ENCODE measurements at places on chromosomes 1 and 21. TPM values are rescaled to one million over a fixed set of nuclear protein-coding genes. Genes with fewer than 3 reads are reported as not detected.

DNA sequence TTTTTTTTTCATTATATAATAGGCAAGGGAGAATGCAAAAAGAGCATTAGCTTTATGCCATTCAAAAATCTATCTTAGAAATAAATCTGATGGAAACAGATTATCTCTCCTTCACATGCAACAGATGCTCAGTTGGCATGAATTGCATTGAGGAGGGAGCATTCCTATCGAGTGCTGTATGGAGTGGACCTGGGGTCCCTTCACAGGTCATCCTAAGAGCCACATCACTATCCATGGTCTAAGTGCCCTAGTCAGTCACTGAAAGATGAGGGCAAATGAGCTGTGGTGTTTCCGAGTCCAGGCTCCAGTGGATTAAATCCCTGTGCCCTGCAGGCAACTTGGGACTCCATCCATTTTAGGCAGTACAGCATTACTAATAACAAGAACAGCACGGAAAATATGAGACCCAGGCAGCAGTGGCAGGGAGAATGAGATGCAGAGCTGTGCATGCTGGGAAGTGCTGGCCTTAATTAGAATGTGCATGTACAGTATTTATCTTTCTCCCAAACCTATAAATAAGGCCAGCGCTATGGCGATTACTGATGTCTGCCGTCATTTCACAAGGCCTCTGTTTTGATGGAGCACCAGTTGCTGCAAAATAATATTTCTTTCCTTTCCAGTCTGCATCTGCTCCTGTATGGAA is 512.3 kb upstream of the PLXNA2 start:
- no peak for DNase-seq

DNA sequence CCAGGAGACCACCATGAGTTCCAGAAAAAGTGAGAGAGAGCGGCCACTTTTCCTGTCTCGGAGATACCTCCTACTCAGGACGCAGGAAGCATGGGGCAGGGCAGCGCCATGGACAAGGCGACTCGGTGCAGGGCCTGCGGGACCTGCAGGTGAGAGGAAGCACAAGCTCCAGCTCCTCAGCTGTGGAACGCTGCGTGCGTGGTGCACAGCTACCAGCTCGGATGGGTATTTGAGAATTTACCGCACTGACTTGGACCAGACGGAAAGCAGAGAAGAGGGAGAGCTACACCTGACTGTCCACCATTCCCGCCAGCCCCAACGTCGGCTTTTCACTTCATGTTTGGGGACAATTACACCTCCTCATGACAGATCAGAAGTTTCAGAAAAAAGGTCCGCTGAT is 8.2 kb upstream of the CDK11A start:
- DNase-seq, result no peak

DNA sequence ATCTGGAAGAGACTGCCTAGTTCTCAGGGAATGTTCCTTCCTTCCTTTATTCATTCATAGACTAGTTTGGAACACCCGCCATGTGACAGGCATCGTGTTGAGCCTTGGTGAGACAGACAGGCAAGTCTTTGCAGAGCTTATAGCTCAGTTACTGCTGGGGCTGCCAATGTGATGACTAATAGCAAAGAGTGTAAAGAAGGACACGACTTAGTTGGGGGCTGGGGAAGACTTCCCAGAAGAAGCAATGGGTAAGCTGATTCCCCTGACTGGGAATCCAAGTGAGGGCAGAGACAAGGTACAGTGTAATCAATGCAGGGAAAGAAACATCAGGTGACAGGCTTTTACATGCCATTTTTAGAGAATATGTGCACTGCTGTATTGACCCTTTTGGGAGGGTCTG is 51.2 kb downstream of the TENT5C start:
- DNase-seq, result no peak

GRCh38 chr1:26401891-26402290 is 8.7 kb upstream of the LIN28A start:
- no peak for DNase-seq

- DNase-seq, result no peak
Measured at GRCh38 chr1:212586206-212587015, 22.1 kb upstream of the ATF3 start.

GRCh38 chr1:67484492-67484891 is 54.3 kb upstream of the SERBP1 start:
- no peak for DNase-seq

GRCh38 chr1:43847290-43847689 is 86.3 kb upstream of the ARTN start:
- DNase-seq, result no peak

GRCh38 chr1:100452641-100453040 is 85.3 kb upstream of the GPR88 start:
- no peak for DNase-seq

DNA sequence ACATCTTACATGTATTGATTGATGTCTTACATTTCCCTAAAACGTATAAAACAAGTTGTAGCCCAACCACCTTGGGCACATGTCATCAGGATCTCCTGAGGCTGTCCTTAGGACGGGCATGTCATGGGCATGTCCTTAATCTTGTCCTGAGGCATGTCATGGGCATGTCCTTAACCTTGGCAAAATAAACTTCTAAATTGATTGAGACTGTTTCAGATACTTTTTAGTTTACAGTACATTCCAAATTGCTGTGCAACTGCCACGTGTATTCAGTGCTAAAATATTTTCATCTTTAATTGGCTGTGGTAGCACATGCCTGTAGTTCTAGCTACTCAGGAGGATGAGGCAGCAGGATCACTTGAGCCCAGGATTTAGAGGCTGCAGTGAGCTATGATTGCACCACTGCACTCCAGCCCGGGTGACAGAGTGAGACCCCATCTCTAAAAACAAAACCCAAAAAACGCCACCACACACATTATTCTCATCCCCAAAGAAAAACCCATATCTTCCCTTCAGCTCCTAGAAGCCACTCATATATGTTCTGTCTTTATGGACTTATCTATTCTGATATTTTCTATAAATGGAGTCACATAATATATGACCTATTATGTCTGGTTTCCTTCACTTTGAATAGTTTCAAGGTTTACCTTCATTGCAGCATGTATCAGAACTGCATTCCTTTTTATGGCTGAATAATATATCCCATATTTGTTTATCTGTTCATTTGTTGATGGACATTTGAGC is 96.0 kb upstream of the BTG3 start:
- DNase-seq, result no peak

DNA sequence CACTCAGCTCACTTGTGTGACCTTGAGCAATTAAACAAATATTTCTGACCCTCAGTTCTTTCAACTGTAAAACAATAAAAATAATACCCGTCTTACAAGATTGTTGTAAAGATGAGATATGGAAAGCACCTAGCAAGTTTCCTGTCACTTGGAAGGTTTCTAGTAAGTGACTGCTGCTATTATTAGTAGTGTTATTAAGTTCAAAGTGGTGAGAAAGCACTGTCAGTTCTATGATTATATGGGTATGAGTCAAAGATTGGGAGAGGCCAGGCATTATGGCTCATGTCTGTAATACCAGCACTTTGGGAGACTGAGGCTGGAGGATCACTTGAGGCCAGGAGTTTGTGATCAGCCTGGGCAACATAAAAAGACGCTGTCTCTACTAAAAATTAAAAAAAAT is 145.4 kb downstream of the C1orf21 start:
- no peak for DNase-seq

DNA sequence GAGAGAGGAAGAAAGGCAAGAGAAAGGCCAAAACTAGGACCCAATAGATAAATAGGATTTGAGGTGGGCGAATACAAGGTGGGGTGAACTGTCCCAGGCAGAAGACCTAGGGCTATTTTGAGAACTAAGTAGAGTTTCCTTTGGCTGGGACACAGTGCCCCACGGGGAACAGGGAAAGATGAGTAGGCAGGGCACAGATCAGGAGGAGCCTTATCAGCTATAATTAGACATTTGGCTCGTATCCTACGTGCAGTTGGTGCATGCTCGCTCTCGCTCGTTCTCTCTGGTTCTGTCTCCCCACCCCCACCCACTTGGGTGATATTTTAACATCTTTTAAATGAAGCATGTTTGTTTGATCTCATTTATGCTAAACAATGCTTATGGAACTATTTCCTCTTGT is 235.0 kb upstream of the JUN start:
- no peak for DNase-seq

DNA sequence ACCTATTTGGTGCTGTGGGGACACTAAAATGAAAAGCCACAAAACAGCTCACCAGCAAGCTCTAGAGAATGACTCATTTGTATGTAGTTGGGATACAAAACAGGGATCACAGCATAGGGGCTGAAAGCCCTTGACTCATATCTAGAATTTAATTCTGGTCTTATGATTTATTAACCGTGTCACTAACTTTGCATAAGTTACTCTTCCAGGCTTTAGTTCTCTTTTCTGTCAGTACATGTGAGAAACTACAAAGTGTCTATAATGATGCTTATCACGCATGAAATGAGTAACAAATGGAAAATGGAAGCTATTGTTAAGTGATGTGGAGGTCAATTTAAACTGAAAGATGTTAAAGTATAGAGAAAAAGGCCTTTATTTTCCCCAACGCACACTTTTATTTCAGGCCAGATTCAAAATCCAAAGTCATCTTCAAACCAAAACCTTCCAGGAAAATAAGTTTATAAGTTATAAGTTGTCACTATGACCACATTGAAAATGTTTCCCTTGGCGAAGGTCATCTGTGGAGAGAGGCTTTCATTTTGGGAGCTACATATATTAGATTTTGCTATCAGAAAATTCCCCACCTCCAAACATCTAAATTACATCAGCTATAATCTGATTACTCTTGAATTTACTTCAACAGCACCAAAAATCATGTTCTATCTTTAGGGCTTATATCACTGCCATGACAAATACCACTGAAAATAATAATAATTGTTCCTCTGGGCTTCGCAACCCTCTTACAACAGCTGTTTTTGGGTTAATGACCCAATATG is 430.5 kb downstream of the MRPL39 start:
- DNase-seq, result no peak

DNA sequence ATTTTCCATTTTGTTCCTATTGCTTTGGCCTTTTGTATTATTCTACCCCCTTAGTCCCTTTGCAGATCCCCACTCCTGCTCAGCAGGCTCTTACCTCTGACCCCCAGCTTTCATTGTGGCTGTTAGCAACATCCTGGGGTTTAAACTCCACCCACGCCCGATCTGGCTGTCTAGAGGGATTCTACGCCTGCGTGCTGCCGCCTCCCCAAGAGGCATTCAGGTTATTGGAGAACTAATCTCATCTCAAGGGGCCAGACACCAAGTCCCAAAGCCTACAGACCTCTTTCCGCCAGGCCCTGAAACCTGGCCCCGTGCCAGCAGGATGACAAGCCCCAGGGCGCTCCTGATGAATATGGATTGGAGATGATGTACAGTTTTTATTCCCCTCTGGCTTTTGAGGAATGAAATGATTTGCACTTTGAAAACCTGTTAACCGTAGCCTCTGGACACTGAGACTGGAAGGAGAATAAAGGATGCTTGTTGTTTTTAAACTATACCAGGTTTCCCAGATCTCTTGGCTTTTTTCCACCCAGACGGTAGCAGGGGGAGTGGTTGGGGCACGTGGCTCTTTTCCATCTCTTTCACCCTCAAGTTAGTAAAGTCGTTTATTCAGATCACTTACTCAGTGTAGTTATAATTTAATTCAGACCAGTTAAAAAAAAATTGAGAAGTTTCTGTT is 14.5 kb upstream of the IKBKE start:
- DNase-seq, result no peak

- no peak for DNase-seq
Measured at GRCh38 chr21:31235671-31236450, 108.2 kb downstream of the TIAM1 start.

- DNase-seq, result no peak
Measured at GRCh38 chr1:224747578-224747977, 131.5 kb downstream of the CNIH3 start.

DNA sequence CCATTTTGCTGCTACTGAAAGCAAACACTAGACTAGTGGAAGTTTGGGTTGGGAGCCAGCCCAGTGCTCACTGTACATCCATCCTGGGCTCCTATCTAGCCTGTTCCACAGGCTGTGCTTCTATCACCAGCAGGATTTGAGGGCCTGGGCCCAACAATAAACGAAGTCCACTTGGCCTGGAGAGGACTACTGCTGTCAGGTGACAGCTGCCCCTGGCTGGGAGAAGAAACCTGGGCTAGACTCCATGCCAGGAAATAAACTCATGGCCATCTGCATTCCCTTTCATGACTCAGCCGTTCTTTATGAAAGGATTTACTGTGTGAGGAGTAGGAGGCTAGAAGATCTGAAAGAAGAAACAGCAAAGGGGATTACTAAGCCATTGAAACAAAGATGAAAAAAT is 35.5 kb downstream of the COLGALT2 start:
- DNase-seq, result no peak

DNA sequence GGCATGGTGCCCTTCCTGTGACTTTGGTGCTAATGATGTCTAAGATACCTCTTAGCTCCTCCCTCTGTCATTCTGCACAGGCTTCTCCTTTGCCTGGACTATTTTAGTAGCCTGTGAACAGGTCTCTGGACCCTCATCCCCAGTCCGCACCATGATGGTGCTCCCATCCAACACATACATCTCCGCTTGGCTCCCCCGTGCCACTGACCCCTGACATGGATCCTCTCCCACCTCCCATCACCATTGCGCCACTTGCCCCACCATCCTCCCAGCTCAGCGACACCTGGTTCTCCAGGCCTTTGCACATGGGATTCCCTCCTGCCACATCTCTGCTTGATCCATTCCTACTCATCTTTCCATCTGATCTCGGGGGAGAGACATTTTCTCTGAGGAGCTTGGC is 33.9 kb downstream of the RUNX3 start:
- no peak for DNase-seq

GRCh38 chr1:11080931-11081330 is 18.7 kb downstream of the EXOSC10 start:
- DNase-seq, result no peak

DNA sequence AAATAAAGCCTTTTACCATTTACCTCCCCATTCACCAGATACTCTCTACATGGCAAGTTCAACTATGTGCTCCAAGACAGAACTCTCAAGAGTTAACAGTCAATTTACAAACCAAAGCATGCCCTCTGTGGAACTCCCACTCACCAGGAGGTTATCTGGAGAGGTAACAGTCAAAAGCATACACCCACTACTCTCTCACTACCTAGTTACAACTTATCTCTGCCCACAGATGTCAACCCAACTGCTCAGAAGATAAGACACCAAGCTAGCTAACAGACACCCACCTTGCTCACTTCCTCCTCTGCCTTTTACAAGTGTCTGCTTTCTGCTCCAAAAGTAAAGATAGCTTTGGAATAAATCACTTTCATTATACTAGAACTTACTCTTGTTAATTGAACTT is 131.0 kb downstream of the TRIM33 start:
- no peak for DNase-seq

The NOC2L gene
- 42.8 TPM for total RNA-seq

The PRR9 gene
- total RNA-seq, result not detected

The NBPF1 gene
- total RNA-seq, result 109 TPM

The RGS4 gene
- 0.12 TPM for total RNA-seq

The CENPF gene
- 17.7 TPM for total RNA-seq

All from left colon (tissue), 2 donors.